ENCODE measurements at places on chromosomes 16 and 17. TPM values are rescaled to one million over a fixed set of nuclear protein-coding genes. Genes with fewer than 3 reads are reported as not detected.
A peak's percentile ranks its signal among the peaks of the same experiment; 100 is the strongest.

Gene CCDC154
- 0.32 TPM for total RNA-seq

Gene MARVELD3
- not detected for total RNA-seq

Gene TMEM106A
- total RNA-seq = 5.8 TPM

- DNase-seq = no peak
Observed at GRCh38 chr16:30434852-30435251, 5.0 kb upstream of the DCTPP1 start.

DNA sequence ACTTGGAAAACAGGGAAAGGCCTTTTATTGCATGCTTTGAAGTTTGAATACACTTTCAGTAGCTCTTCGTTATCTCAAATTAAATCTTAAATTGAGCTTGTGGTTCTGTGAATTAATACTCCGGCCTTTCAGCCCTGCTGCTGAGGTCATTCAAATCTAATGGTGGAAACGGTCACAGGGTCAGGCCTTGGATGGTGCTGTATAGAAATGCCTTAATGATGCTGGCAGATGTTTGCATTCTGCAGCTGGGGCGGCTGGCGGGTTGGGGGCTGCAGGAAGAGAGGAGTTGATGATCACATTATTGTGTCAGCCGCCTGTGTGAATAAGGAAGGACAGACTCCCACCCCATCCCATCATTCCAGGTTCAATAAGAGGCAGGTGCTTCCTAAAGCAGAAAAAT, 723.6 kb downstream of the WWOX start:
- DNase-seq = no peak

GRCh38 chr16:16861546-16861945, 482.6 kb downstream of the NPIPA7 start:
- peak; percentile 29 for DNase-seq

- no peak for DNase-seq
Observed at GRCh38 chr16:965036-965395, 5.8 kb downstream of the LMF1 start.

GRCh38 chr17:56781906-56782305, 51.8 kb downstream of the C17orf67 start:
- no peak for DNase-seq

GRCh38 chr16:89044418-89045180, 49.1 kb upstream of the ACSF3 start:
- DNase-seq = no peak

GRCh38 chr16:15435216-15435864, 952 bp downstream of the BMERB1 start:
- DNase-seq = no peak

DNA sequence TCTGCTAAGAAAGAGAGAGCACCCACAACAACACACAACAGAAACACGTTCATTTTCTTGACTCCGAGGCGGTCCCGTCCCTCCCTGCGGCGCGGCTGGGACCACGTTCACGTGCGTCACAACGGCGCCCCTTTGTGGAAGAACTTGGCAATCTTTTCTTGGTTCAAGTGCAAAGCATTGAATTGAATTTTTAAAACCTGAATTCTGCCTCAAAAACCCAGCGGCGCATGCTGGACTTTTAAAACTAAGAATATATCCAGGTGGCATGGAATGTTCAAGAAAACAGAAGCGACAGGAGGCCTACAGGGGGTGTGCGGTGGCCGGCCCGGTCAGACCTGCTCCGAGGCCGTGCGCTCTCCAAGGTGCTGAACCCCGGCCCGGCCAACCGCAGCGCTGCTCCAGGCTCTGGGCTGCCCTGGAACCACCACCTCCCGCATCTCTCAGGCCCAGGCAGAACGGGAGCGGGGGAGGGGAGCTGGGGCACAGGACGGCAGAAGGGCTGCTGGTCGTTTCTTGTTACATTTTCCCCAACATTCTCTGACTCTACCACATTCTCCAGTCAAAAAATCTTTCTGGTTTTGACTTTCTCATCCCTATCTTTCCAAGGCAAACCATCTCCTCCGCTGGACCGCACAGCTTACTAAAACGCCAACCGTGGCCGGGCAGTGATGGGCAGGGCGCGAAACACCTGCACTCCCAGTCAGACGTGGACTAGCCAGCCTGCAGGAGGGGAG, 3.4 kb upstream of the HEXD start:
- DNase-seq = peak; percentile 79

All from cardiac muscle cell (in vitro differentiated cells and primary cell).